ENCODE measurements at places on chromosomes 16 and 17.

DNA sequence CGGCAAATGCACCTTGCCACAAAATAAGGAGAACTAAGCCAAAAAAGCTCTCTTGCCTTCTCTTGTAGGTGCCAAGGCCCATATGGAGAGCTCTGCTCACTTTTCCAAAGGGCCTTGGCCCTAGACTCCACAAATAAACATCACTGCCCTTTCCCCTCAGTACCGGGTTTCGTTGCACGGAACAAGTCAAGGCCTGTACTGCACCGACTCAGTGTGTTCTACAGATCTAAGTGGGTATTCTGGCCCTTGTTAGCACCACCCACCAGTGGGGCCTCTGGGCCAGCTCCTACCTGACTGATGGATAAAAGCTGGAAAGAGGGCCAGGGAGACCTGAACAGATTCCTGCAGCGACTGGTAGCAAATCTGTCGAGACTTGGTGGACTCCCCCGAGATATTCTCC lies 43.7 kb upstream of the GSG1L start:
- no peak for DNase-seq

GRCh38 chr16:50121278-50121677 lies 31.8 kb upstream of the TENT4B start:
- no peak for DNase-seq

- DNase-seq = no peak
Observed at GRCh38 chr16:50260206-50261159, 5.9 kb upstream of the ADCY7 start.

DNA sequence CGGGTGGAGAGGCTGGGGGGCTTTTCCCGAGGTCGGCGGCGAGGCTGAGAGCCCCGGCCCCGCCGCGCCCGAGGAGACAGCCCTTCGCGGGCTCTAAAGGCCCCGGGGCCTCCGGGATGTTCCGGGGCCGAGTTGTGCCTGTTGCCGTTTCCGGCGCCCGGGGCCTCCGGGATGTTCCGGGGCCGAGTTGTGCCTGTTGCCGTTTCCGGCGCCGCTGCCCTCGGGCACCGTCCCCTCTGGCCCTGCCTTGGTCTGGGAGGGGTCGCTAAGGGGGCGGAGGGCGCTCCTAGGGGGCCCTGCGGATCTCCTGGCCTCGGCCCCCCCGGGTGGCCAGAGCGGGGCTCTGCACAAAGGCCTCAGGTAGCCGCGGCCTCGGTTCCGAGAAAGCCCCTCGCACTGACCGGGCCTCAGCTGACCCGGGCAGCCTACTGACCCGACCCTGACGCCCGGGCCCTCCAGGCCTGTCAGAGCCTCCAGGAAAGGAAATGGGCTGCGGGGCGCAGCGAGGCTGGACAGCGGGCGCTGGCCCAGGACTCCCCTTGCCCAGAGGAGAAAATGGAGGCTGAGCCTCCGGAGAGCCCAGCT lies 24.2 kb downstream of the ACTG1 start:
- DNase-seq = no peak

GRCh38 chr17:76547183-76547641 lies 7.4 kb downstream of the PRCD start:
- DNase-seq = no peak

DNA sequence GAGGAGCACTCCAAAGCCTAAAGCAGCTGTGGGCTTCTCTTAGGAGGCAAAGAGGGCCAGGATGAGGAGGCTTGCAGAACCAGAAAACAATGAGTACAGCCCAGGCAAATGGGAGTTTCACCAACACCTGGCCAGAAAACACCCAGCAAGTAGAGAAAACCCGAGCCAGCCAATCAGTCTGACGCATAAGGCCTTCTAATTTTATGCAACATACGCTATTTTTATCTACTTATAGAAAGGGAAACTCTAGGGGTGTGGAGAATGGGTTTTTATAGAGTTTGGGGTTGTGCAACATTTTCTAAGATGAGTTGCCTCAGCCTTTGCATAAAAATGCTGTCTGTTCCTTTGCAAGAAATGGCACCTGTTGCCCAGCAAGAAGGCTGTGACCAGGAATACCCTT lies 529.0 kb upstream of the CDH5 start:
- no peak for DNase-seq

DNA sequence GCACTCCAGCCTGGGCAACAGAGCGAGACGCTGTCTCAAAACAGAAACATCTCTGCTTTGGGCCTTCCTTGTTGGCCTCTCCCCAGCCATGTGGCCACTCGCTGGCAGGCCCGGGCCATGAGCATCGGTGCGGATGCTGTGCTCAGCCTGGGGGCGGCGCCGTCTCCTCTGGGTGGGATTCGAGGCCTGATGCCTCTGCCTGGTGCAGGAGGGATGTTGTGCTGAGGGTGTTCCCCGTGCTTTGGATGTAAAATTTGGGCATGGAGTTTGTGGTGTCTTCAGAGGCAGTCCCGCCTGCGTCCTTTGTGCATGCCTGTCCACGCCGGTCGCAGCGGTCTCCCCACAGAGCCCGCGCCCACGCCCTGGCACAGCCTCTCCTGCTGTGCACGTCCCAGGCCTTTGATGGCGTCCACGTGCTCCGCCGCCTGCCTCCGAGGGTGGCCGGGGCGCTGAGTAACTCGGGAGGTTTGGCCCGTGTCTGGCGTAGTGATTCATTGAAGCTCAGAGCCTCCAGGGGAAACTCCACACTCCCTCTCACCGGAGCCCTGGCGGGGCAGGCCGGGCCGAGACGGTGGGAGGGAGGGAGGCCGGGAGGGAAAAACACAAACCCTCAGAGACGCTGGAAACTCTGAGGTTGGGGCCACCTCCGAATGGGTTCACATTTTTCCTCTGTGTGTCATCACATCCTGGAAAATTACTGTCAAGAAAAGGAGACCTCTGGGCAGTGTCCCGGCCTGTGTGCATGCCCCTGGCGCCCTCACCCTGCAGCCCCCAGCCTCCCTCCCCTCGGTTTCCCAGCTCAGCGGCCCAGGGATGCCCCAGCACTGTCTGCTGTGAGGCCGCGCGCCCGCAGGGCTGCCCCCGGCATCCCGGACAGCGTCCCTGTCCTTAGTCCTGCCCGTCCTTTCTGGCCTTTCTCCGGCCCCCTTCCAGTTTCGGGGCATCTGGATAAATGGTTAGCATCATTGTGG lies 19.0 kb downstream of the CENPX start:
- no peak for DNase-seq

GRCh38 chr16:17515421-17516210 lies 44.9 kb upstream of the XYLT1 start:
- DNase-seq = no peak

DNA sequence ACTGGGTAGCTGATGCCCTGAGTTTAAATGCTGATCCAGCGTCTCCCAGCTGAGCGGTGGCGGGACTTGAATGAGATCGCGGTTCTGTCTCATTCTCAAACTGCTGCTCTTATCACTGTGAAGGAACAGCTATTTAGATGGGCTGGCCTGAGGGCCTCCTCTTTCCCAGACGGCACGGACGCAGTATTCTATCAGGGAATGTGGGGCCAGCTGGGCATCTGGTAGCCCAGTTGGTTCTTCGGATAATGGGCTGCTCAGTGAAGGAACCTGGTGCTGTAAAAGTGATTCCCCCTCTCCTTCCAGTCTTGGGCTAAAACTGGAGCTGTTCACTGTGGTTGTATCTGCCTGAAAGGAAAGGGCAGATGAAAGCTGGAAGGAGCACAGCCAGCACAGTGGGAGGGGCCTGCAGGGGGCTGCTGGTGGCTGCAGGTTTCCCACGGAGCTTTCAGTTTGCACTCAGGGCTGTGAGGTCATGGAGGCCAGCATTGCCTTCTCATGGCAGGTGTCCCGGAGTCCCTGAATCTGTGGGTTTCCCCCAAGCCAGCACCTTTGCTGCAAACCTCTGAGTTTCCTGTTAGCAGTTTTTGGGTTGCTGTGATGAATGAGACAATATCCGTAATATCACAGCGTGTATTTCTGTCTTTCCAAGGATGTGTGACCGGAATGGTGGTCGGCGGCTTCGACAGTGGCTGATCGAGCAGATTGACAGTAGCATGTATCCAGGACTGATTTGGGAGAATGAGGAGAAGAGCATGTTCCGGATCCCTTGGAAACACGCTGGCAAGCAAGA lies 3.6 kb downstream of the IRF8 start:
- DNase-seq = no peak

DNA sequence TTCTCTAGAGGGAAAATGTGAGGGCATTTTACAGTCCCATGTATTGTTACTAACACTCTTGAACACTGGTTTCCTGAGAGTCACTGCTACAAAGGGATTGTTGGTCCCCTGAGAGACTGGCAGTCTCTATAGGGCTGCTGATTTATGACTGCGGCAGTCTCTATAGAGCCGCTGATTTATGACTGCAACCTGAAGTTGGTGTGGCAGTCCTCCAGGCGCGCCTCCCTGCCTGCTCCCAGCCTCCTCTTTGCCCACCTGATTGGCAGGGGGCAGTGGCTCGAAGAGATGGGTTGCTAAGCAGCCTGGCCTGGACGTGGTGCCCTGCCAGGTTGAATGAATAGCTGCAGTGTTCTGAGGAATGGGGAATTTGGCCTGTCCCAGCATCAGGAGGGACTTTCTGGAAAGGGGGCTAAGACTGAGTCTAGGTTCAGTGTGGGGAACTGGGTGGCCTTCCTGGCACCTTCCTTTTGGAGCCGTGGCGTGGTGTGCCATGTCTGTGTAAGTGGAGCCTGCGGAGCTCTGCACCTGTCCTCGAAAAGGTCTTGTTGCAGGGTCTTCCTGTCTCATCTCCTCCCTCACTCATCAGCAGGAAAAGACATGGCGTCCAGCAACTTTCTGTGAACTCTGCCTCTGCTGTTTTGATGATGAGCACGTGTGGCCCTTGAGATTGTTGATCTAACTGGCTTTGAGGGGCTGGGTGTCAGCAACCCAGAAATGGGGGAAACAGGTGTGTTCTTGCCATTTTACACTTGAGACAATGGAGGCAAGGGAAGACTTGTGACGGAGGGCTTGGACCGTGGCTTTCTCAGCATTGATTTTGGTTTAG lies 24.9 kb downstream of the SAP30BP start:
- DNase-seq = no peak

GRCh38 chr17:44023545-44024270 lies 8.9 kb upstream of the TMEM101 start:
- no peak for DNase-seq

- no peak for DNase-seq
Observed at GRCh38 chr17:38587203-38587602, 18.5 kb downstream of the SRCIN1 start.

DNA sequence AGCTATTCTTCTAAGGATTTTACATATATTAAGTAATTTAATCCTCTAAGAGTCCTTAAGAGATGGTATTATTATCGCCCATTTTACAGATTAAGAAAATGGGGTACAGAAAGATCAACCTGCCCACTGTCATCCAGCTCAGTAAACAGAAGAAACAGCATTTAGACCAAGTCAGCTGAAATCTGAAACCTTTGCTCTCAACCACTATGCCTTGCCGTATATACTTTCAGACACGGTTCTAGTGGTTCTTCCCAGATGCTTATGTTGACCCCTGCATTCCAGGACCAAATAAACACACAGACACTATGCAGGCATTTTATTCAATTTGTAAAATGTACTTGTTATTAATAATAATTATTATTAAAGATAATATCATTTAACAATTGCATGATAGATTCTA lies 854.8 kb downstream of the KCNJ2 start:
- DNase-seq = no peak

DNA sequence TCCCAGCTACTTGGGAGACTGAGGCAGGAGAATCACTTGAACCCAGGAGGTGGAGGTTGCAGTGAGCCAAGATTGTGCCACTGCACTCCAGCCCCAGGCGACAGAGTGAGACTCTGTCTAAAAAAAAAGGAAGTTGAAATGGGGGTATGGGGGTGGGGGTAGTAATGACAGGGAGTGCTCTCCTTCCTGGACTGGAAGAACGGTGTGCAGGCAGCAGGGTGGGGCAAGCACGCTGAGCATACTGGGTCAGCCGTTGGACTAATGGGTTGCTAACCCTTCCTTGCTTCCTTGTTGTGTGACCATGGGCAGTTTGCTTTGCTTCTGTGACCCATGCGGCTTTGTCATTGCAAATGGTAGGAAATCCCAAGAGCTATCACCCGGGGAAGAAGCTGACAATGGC lies 16.5 kb downstream of the KATNIP start:
- no peak for DNase-seq

GRCh38 chr17:78924481-78925151 lies 571 bp downstream of the TIMP2 start:
- DNase-seq = no peak

DNA sequence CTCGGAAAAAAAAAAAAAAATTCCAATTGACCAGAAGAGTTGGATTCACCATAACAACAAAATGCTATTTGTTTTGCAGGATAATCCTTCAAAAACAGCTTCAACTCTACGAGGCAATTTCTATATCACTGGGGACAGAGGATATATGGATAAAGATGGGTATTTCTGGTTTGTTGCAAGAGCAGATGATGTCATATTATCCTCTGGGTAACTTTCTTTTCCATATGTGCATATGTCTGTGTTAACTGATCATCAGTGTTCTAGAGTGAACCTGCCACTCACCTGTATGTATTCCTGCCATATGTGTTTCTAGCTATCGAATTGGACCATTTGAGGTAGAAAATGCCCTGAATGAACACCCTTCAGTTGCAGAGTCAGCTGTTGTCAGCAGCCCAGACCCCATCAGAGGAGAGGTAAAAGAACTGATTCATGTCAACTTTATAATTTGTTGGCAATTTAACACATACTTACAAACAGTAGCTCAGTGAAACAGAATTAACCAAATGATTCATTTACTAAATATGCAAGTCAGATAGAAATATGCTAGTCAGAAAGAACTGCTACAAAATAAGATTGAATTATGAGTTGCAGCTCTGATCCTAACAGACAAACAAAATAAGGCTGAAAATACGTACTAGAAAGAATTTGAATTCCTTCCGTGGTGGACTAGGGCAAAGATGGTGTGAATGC lies 14.2 kb downstream of the ERI2 start:
- no peak for DNase-seq

GRCh38 chr17:2210726-2211125 lies 92.9 kb downstream of the SMG6 start:
- DNase-seq = no peak

- no peak for DNase-seq
Observed at GRCh38 chr16:52363082-52363481, 183.9 kb downstream of the TOX3 start.

- no peak for DNase-seq
Observed at GRCh38 chr16:81680444-81681275, 98.4 kb upstream of the PLCG2 start.

GRCh38 chr16:85607321-85607765 lies 5.8 kb upstream of the GSE1 start:
- no peak for DNase-seq

Data from SIG-M5 (cell line).